ENCODE measurements at places on chromosomes 12 and 14.

DNA sequence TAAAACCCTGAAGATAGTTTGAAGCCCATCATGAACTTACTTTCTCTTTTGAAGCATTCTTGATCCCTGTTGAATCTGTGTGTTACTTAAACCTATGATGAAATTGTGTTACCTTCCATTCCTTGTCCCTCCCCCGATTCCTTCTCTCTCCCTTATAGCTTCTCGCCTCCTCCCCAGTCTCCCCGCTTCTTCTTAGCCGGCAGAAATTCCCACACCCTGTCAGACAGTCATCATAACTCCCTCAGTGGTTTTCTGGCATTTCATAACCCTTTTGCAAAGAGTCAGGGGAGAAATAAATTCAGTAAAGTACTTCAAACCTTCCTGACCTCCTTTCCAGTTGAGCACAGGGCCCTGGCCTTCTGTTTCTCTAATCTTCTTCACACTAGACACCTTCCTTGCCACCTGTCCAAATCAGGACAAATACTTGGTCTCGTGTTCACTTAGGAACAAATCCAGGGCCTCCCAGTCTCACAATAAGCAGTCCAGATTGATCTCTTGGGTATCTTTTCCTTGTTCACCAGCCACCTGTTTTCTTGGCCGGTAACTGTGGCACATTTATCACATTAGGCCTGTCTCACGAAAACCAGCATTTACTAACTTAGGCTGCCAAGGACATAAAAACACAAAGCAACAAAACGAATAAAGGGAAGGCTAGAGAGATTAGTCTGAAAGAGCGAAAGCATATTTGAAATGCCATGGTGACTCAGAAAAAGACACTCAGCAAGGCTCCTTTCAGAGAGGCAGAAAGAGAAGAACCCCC lies 355.9 kb downstream of the TMTC2 start:
- no peak for DNase-seq

DNA sequence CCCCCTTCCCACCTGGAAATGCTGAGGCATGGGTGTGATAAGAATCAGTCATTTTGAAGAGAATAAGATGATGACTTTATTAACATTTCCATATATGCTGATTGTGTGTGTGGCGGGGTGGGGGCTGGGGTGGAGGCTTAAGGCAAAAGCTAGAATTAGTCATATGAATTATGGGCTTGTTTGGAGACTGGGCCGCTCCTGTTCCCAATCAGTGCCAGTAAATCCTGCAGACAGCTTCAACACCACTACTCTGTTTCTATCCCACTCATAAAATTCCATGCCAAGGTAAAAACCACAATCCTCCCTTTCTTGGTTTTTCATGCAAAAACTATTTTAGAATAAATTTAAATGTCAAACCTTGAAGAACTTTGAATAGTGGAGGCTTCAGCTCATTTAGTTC lies 29.9 kb upstream of the SLC38A2 start:
- no peak for DNase-seq

DNA sequence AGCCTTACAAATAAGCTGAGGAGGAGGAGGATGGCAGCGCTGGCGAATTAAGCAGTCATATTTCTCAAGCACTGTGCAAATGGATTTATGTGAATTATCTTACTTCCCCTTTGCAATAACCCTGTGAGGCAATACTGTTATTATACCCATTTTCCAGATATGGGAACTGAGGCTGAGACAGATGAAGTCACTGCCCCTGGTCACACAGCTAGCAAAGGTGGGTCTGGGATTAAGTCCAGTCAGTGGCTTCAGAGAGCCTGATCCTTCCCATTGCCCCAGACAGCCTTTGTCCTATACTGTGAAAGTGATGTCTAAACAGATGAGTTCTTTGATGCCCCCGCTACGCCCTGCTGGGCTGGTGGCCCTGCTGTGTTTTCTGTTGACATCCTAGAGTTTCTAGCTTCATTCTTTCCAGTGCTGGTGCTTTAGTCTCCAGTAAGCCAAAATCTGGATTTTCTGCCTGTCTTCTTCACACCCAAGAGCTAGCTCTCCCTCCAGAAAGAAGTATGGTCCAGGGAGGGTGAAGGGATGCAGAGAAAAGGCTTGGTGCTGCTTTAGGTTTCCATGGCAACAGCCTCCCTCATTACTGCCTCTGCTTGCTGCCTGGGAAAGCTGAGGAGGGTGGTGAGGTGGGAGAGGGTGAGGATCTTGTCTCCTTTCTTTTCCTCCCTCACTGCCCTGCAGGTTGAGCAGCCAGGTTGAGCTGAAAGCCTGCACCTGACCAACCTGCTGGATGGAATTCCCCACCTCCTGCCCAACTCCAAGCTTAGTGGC lies 30.7 kb downstream of the TMEM63C start:
- DNase-seq = no peak

- no peak for DNase-seq
Measured at GRCh38 chr12:130461447-130461815, 123.7 kb downstream of the PIWIL1 start.

- DNase-seq = no peak
Measured at GRCh38 chr12:121713257-121713777, 765 bp downstream of the TMEM120B start.

DNA sequence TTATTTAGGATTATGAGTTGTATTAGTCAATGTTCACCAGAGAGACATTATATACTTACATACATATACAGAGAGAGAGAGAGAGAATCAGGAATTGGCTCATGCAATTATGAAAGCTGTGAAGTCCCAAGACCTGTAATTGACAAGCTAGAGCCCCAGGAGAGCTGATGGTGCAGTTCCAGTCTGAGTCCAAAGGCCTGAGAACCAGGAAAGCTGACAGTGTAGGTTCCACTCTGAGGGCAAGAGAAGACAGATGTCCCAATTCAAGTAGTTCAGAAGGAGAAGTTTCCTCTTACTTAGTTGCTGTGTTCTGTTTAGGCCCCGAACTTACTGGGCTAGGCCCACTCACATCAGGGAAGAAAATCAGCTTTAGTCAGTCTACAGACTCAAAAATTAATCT lies 76.4 kb upstream of the FICD start:
- DNase-seq = no peak

DNA sequence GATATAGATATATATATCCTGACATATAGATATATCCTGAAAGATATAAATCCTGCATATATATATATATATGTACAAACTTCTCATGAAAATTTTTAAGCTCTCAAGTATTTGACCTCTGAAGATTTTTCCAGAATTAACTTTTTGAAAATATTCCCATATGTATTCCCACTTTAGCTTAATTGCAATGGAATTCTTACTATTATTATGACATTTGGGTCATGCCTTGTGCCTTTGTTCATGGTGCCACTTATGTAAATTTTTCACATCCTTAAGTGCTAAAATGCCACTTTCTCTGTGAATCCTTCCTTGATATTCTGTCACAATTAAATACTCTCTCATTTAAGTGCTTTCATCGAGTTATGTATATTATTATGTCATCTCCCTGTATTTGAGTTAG lies 398.2 kb upstream of the SEL1L start:
- DNase-seq = no peak

- DNase-seq = no peak
Measured at GRCh38 chr12:52147367-52147963, 44.3 kb downstream of the KRT80 start.

DNA sequence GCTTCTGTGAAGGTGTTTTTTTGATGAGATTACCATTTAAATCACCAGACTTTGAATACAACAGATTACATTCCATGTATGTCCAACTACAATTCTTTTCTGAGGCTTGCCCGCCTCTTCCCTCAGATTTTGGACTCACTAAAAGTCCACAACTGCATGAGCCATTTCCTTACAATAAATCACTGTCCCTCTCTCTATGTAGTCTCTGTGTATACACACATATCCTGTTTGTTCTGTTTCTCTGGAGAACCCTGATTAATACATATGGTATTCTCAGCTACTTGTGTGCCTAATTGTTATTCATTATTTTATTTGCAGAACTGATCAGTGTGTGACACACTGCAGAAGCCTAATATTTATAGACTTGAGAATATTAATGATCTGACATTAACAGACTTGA lies 2.4 kb upstream of the MIPOL1 start:
- DNase-seq = no peak

GRCh38 chr12:111976291-111976690 lies 36.7 kb downstream of the TMEM116 start:
- DNase-seq = no peak

- no peak for DNase-seq
Measured at GRCh38 chr12:12954878-12955625, 3.1 kb upstream of the GPRC5D start.

- DNase-seq = no peak
Measured at GRCh38 chr12:38411426-38411825, 94.9 kb downstream of the ALG10B start.

DNA sequence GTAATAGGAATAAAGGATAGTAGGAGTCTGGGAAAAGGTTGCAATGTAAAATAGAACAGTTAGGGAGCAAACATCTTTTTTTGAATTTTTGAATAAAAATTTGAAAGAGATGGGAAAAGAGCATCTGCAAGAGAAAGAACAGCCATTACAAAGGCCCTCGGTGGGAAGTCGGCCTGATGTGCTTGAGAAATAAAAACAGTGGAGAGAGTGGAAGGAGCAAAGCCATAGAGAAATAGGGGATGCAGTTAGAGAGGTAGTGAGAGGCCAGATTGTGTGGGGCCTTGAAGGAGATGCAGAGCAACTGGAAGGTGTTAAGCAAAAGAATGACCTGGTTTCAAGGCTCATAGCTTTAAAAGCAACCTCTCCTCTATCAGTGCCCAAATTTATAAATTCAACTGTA lies 409.8 kb downstream of the RERGL start:
- DNase-seq = no peak

GRCh38 chr14:91250912-91251311 lies 6.4 kb upstream of the GPR68 start:
- no peak for DNase-seq

DNA sequence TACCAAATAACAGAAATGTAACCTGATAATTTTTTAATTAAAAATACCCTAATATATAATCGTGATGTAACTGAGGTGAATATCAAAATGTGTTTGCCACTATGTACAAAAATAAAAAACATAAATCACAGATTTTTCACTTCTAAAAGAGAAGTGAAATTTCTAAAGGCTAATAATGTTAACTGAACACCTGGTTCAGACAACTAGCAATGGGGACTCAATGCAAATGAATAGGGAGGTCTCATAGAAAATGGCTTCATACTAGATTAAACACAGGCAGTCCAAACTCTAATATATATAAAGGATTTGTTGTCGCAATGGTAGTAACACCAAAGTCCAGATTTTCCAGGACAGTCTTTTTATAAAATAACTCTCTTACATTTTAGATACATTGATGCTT lies 365.4 kb upstream of the ATP2B1 start:
- DNase-seq = no peak
